ENCODE measurements at places on chromosomes 2 and 18.

DNA sequence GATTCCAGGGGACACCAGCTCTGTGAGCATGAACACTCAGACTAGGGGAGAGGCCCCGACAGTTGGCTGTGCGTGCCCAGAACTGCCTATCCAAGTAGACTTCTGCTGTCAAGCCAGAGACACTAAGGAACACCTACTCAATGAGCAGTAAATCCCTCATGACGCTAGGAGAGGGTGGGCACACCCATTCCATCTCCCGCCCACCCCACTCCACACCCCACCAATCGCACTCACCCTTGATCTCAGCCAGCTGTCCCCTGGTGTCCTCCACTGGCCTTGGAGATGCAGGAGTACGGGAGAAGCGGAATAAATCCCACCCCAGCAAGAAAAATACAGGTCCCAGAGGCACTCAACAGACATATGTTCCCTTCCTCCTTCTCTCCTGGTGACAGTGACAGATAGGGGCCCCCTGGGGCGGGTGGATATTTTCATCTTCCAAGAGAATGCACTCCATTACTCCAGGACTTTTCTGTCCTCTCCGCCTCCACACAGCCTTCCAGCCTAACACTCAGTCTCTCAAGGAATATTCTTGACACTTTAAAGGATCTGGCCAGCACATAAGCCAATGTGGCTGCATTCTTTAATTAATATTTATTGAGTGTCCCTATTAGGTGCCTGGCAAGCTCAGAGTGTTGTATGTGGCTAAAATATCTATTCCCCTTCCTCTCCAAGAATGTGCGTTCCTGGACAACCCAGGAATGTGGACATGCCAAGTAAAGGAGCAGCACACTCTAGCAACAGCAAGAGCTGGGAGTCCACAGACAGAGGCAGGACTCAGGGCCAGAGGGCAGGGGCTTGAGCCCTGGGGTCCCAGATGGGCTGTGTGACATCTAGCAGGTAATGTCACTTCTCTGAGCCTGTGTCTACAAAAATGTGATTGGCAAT, 13.1 kb upstream of the SMAD7 start:
- no peak for DNase-seq

DNA sequence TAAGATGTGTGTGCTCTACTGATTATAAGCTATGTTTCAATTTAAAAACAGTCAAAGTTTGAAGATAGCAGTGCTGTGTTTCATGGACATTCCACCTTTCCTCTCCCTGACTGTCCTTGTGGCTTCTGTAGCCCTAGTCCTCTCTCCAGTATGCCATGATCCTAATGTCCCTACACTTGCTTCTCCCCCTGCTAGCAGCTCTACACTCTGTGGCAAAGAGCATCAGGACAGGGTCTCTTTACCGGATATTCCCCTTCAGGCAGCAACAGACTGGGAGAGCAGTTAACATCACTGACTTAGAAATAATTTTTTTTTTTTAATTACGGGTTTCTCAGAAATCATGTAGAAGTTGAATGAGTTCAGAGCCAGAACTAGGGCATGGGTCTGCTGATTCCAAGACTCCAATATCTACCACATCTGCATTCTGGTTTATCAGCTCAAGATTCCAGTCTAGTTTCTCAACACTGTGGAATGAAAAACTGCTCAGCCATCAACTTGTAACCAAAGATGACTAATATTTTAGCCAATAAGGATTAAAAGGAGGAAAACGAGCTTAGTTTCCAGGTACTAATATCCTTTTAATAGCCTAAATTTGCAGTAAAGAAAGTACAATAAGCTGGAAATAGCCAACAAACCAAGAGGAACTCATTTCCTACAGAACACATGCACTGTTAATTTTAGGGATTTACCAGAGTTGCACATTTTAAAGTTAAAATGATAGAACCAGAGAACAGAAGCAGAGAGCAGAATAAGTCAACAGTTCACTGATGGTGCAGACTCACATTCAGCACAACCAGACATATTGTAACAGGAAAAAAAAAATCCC, 45.2 kb downstream of the TMEM131 start:
- no peak for DNase-seq

- no peak for DNase-seq
Measured at GRCh38 chr18:56479841-56480240, 158.6 kb downstream of the TXNL1 start.

- no peak for DNase-seq
Measured at GRCh38 chr2:27353762-27354596, 2.6 kb downstream of the GTF3C2 start.

- no peak for DNase-seq
Measured at GRCh38 chr2:47174733-47175361, 19.7 kb upstream of the STPG4 start.

DNA sequence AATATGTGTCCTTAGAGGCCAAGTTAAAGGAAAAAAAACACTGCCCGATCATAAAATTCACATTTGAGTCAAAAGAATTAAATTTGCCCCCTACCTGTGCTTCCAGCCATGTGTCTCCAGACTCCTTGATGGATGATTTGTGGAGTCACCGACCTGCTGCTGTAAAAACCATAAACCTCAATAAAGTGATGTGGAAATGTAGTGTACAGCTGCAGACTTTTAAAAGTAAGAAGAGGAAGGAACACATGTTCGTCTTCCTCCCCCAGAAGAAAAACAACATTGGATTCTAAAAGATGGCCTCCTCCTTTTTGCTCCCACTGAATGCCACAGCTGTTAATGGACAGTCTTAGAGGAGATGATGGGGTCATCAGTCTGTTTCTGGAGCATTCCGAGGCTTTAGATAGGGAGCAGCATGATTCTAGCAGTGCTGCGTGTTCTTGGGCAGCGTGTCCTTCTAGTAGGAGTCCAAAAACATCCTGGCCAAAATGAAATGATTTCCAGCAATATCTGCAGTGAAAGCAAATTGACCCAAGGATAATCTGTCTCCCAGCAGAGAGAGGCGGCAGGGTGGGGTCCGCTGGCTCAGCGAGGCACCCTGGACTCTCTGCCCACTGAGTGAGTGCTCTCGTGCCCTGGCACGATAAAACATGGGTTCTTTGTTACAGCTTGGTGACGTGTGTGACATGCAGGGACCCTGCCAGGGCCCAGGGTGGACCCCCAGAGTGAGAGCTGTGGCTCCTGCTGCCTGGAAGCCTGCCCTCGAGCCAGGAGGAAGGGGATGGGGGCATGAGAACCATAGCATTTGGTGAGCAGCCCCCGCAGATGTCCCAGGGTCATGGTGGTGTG, 196.1 kb downstream of the FAM210A start:
- no peak for DNase-seq

- no peak for DNase-seq
Measured at GRCh38 chr18:23453680-23454058, 582 bp downstream of the RIOK3 start.

DNA sequence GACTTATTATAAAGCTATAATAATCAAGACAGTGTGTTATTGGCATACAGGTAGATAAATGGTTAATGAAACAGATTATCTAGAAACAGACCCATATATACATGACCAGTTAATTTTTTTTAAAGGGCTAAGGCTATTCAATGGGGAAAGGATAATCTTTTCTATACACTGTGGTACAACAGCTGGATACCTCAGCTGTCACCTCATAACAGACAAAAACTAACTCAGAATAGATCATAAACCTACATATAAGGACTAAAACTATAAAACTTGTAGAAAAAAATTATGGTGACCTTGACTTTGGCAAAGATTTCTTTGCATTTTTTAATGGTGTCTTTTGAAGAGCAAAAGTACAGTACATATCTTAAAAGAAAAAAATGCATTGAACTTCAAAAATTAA, 30.2 kb downstream of the MAP3K2 start:
- no peak for DNase-seq

GRCh38 chr2:112605926-112606325, 21.5 kb downstream of the CHCHD5 start:
- no peak for DNase-seq

DNA sequence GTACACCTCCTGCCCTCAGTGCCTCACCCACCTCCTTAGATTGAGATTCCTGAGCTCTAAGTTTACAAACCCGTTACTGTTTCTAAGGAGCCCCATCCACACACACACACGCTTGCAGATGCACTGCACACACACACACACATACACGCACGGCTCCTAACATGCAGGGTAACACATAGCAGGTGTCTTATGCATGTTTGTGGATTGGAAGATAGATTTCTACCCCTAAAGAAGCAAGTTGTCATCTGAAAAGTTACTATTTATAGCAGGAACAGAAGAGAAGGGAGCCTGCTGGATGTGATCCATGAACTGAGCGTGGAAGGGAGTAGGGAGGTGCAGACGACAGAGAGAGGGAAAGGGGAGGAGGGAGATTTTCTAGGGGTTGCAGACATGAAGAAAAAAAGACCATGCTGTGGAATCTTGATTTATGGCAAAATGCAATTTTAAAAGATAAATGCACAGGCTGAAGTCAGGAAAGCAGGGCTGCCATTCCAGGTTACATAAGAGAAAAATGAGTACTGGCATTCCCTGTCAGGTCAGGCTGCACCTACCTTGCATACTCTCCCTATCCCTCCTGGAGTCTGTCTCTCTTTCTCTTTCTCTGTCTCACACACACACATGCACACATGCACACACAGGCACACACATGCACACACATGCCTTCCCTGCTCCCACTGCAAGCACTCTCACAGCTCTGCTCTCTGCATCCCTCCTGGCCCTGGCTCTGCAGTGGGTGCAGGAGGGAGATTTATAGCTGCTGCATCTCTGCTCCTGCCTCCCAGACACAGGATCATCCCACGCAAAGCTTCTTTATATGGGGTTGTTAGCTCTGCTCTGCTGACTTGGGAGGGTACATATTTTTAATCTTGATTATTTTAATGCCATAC, 192.6 kb upstream of the MYT1L start:
- DNase-seq = no peak

DNA sequence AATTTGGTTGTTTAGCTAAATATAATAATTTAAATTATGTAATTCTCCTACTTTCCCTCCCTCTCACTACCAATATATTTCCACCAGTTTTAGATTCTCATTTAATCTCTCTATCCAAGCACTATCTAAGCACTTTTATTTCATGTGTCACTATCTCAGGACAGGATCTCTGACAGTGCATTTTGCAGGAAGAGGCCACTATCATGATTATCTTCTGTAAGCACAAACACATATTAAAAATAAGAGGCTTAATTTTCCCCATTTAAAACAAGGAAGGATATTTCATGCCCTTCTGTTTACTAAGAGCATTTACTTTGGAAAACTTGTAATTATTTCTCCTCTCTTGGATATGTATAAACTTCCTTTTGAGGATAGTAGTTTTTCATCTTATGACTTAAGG, 726.2 kb upstream of the ZNF804A start:
- no peak for DNase-seq

DNA sequence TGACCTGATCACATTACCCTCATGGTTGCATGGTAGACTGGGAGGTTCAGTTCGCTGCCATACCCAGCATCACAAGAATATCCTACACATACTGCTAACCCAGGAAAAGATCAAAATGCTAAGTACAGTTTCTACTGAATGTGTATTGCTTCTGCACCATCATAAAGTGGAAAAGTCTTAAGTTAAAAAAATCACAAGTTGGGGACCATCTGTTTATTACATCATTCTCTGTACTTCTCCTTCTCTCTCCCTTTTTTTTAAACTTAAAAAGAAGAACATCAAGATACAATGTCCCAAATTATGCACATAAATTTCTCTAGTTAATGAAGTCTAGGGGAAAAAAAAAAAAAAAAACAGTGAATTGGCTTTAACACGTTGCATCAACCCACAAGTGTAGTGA, 43.3 kb downstream of the NBAS start:
- no peak for DNase-seq

- DNase-seq = no peak
Measured at GRCh38 chr2:128324008-128324896, 5.6 kb upstream of the HS6ST1 start.

DNA sequence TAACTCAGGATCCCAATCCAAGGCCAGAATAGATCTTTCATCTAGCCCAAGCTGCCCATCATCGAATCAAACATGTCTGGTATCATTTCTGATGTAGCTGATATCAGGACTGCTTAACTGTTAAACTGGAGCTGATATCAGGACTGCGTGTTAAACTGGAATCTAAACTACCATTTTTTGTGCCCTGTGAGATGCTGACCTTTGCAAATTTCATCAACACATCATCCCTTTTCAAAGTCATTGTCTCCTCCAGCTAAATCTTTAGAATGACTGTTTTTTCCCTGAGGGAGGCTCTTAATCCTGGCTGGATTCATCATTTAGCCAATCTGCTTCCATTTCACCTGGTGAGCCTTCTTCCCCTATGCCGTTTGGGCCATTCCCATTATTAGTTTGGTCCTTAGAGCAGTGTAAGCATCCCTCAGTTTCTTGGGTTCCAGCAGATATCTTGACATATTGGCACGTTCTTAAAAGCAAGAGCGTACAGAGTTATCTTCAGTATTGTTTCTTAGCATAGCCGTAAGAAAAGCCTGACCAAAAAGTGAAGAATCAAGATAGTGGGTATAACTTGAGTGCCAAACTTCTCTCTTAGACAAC, 12.3 kb downstream of the RPL31 start:
- DNase-seq = no peak

GRCh38 chr2:59282374-59283057, 1041.4 kb upstream of the FANCL start:
- DNase-seq = no peak

- DNase-seq = no peak
Measured at GRCh38 chr2:105917688-105918087, 173.0 kb downstream of the NCK2 start.

DNA sequence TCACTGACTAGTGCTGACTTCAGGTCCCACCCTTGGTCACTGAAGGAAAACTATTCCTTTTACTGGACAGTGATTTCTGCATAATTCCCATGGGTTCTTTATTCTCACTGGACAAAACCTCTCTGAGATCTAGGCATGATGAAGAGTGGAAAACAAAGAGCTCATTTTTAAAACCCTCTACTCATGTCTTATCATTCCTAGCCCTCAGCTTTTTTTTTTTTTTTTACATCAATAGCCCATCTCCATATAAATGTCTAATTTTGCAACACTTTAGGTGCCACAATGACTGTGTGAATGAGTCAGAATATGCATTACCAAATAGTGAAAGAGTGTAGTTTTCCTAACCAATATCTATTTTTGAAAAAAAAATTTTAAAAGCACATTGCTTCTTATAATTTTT, 74.8 kb downstream of the TCF4 start:
- no peak for DNase-seq

GRCh38 chr2:240831594-240832204, 11.7 kb upstream of the KIF1A start:
- DNase-seq = no peak

DNA sequence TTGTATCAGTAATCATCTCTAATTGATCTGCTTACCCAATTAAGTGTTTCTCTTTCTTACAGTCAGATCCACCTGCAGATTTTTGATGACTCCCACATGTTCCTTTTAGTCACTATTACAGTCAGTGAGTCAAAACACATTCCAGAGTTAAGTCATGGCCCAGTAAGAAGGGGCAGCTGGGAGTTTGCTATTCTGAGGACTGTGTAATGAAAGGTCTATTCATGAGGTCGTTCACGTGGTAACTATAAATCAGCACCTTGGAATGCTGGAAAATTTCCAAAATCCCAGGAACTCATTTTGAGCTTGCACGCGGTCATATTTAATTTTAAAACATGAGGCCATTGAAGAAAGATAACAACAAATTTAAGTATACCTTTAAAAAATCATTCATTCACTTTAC, 252.5 kb downstream of the XIRP2 start:
- no peak for DNase-seq

GRCh38 chr18:63570721-63571120, 16.4 kb upstream of the SERPINB13 start:
- no peak for DNase-seq

GRCh38 chr2:147441182-147441581, 403.6 kb upstream of the ACVR2A start:
- DNase-seq = no peak

GRCh38 chr2:112959109-112959812, 18.5 kb upstream of the IL36G start:
- DNase-seq = no peak

GRCh38 chr2:24429197-24430074, 61.6 kb upstream of the NCOA1 start:
- DNase-seq = no peak

Measured in T-helper 17 cell (primary cell).